ENCODE measurements at places on chromosomes 12 and 14. TPM values are rescaled to one million over a fixed set of nuclear protein-coding genes. Genes with fewer than 3 reads are reported as not detected.

MTHFD1 gene
- 45.8 TPM for total RNA-seq

KRT7 gene
- total RNA-seq, result 66.4 TPM

RNASE7 gene
- total RNA-seq, result not detected

OTUB2 gene
- total RNA-seq, result 1.2 TPM
